ENCODE measurements at places on chromosomes 7 and 10.

- no peak for DNase-seq
These were observed 372.8 kb upstream of the CELF2 start for GRCh38 chr10:10644676-10645385.

DNA sequence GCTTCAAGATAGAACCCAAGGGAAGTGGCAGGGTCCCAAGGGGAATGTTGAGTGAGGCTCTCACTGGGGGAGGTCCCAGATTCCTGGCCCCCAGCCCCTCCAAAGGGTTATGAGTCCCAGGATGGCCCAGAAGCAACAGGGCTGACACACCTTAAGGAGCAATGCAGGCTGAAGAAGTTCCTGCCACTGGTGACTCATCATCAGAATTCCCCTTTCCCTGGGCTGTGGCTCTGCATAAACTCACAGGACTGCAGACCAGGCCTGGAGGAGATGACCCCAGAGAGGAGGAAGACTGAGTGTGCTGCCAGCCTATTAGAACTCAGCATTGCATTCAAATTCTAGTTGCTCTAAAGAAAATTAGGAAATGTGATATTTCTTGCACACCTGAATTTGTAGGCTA lies 126.7 kb downstream of the DPP6 start:
- DNase-seq, result no peak

DNA sequence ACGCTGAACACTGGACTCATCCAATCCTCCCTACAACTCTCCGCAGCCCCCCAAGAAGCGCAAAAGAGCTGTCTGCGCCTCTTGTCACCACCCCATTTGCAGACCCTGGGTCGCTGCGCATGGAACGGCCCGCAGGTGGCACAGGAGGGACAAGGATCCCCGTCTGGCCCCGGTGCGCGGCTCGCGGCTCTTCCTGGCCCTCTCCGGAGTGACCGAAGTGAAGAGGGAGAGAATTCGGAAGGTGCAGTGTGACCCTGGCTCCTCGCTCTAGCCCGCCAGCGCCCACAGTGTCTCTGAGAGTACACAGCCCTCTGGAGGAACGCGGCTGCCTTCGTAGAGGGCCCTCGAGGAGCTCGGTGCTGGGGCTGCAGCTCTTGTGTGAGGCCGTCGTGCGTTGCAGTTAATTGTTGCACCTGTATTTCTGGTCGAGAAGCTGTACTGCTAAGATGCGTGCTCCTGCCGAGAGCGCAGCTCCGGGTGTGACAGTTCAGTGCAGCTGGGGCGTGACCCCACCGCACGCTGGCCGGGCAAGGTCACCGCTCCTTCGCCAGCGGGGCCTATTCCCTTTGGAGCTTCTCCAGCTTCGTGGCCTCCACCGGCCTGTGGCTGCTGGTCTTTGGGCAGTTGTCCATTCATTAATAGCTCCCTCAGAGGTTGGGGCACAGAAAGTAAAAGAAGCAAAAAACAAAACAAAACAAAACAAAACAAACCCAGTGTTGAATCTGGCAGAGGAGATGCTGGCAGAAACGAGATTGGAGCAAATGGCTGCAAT lies 119.0 kb downstream of the SEC23IP start:
- DNase-seq, result no peak

GRCh38 chr7:157481389-157481788 lies 144.6 kb downstream of the DNAJB6 start:
- DNase-seq, result no peak

- no peak for DNase-seq
These were observed 35.8 kb downstream of the SCRN1 start for GRCh38 chr7:29953726-29954347.

- no peak for DNase-seq
These were observed 718 bp upstream of the CTBP2 start for GRCh38 chr10:125160856-125161706.

GRCh38 chr7:79420464-79420863 lies 33.0 kb downstream of the MAGI2 start:
- DNase-seq, result no peak

DNA sequence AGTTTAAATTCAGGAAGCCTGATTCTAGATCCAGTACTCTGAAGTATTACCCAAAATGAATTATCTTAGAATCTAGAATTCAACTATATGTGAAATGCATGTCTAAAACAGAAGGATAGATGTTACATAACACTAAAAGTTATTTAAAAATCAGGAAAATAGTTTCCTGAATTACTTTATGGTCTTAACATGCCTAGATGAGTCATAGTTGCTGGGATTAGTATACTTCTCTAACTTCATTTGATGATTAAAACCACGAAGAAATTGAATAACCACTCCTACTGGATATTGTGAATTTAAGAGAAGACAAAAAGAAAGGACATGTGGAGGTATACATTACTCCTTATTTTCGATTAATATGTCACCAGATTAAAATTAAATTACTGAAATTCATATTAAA lies 65.5 kb downstream of the ATAD1 start:
- DNase-seq, result no peak

DNA sequence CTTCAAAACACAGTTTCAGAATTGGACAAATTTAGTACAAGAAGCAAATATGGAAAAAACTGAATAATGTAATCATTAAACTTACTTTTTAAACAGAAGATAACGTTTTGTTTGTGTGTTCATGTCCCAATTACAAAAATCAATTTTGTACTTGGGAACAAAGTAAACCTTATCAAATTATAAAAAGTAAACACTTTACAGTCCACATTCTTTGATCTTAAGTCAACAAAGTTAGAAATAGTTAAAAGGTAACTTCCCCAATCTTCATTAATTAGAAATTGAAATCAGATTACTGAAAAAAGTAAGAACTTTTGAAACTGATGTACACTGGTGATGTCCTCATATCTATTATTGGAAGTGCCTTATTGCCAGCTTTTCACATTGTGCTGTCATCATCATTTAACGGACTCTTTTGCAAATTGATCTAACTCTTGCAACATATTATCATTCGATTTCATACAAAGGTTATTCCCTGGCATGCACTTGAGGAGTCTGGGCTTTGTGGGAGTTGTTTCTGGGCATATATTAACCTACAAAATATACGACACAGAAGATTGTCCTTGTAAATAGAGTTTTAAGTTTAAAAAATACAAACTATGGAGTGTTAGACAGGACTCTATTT lies 15.1 kb upstream of the CYP2E1 start:
- DNase-seq, result no peak

DNA sequence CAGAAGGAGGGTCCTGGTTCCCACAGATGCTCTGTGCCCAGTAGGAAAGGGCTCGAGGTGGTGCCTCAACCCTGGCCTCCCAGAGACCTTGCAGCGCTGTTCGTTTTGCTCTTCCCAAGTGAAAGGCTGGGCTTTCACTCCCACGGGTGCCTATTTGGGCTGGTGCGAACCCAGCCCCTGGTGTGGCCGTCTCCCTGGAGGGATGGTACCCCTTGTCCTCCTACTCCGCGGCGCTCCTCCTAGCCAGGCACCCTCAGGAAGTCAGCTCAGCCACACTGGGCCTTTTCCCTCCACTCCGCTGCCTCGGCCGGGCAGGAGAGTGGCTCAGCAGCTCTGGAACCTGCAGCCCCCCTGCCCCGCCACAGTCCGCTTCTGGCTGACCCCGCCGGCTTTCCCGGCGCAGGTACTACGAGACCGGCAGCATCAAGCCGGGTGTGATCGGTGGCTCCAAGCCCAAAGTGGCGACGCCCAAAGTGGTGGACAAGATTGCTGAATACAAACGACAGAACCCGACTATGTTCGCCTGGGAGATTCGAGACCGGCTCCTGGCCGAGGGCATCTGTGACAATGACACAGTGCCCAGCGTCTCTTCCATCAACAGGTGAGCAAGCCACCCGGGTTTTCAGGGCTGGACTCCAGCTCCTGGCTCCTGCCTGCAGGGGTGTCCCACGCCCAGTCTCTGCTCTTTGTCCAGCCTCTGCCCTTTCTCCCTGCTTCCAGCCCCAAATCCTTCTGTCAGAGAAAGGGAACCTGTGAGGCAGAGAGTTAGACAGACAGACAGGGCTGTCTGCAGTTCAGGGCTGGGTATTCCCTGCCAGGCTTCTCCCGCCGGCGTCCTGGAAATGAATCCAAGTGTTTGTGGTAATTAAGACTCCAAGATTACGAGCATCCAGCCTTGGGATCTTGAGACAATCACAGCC lies 5.2 kb downstream of the PAX2 start:
- no peak for DNase-seq

GRCh38 chr7:87552351-87552900 lies 48.3 kb downstream of the ABCB1 start:
- DNase-seq, result no peak

Data from activated T-helper 1 cell treated with Interleukin-2 at 50 U/mL for 16 hours (primary cell).